ENCODE measurements at places on chromosomes 12 and 14.
A peak's percentile ranks its signal among the peaks of the same experiment; 100 is the strongest.

GRCh38 chr14:73753887-73754795 lies 40.0 kb upstream of the PNMA1 start:
- DNase-seq: peak; percentile 72

DNA sequence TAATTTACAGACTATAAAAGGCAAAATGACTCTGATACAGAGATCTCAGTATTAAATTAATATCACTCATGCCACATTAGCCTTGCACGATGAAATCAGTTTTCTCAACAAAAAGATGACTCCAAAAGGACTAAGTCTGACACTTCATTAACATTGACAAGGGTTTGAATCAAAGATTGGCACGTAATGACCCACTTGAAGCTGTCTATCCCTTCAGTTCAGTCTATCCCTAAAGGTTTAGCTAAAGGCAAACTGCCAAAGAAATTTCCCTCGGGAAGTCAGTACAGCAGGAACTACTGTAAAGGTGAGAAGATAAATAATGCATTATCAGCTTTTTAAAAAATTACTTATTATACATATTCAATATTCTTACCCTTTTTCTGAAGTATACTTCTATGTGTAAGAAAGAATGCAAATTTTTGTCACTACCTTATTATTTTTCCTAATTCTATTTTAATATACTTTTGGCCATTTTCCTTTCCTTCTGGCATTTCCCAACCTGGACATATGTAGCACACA lies 127.1 kb downstream of the NELL2 start:
- DNase-seq: no peak

GRCh38 chr12:51434305-51434704 lies 9.7 kb downstream of the SLC4A8 start:
- no peak for DNase-seq

GRCh38 chr14:88493392-88494185 lies 61.2 kb downstream of the PTPN21 start:
- no peak for DNase-seq

DNA sequence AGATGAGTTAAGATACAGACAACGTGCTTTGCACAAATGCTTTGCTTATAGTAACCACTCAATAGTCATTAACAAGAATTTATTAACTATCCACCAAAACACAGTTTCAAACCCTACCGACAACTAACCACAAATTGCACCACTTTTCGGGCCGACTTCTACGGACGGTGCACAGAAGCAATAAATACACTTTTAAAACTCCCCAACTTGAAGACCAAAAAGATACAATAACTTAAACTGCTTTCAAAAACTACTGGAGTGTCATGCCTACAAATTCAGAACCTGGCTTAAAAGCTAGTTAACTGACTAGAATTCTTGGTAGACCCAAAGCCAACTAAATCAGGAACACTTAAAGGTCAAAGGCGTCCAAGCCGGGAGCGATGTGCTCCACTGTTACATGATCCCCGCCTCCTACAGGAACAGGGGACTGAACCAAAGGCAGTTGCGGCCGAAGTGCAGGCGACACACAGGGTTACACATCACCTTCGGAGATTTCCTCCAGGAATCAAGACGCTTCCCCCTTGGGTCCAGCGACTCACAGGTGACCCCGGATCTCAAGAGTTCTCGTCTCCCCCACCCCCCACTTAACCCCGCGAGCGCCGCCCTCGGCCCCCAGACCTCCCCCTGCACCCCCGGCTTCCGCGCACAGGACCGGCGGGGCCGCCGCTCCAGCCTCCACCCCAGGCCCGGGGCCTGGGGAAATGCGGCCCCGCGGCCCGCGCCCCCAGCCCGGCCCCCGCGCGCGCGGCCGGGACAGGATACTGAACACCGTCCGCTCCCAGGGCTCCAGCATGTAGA lies 507 bp downstream of the SPTSSA start:
- DNase-seq: peak; percentile 52

- DNase-seq: no peak
Observed at GRCh38 chr14:53231171-53231570, 78.0 kb upstream of the DDHD1 start.

DNA sequence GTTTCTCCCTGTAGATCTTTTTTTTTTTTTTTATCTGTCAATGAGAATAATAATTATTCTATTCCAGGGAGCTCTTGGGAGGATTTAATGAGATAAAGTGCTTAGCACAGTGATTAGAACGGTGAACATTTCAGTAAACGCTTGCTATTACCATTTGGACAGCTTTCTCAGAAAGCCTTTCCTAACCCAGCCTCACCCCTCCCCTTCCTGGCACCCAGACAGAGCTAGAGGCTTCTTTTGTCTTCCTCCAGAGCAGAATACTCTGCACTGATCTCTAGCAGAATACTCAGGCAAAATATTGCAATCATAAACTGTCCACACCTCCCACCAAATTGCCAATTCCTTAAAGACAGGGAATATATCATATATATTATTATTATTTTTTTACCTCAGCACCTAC lies 66.6 kb downstream of the ERGIC2 start:
- DNase-seq: no peak

DNA sequence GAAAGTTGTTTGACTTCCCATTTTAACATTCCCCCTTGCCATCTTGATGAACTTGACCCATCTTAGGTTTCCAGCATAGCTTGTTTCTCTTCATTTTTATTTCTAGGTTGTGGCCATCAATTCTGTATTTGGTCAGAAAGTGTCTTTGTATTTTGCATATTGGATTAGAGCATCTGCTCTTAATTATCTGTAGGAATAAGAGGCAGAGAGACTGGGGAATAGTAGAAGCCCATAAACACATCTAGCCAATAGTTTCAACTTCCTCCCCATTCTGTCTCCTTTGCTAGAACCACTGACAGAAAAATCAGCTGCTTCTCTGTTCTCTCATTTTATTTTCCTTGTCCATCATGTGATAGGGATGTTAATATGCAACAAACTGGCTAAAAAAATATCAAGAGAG lies 8.2 kb downstream of the SOCS2 start:
- DNase-seq: no peak

- DNase-seq: no peak
Observed at GRCh38 chr12:110741341-110742095, 1.2 kb downstream of the PPP1CC start.

GRCh38 chr14:34250959-34251358 lies 211.1 kb downstream of the SPTSSA start:
- DNase-seq: no peak

GRCh38 chr12:68939505-68939904 lies 6.5 kb upstream of the CPM start:
- no peak for DNase-seq
